GM12878 (cell line): ENCODE measurements at places on chromosomes 7 and 10. TPM values are rescaled to one million over a fixed set of nuclear protein-coding genes. Genes with fewer than 3 reads are reported as not detected.
A peak's percentile ranks its signal among the peaks of the same experiment; 100 is the strongest.

DNA sequence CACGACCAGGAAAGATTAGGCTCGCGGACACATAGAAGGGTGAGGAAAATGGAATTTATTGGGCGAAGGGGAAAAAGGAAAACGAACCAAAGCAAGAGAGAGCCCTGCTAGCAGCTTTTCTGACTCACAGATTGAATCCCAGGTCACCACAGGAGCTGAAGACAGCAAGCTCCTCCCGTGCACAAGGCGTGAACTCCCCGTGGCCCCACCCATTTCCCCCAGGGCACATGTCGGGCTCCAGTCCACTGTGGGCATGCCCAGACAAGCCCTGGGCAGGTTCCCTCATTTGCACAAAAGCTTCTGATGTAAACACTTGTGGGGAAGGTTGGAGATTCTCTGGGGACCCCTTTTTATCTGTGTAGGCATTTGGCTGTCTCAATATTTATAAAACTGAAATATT lies 582.4 kb downstream of the SUGCT start:
- no peaks in the 10 kb centered on the region for H3K36me3 ChIP-seq
- H3K4me1 ChIP-seq: no peaks in the 10 kb centered on the region
- H3K27me3 ChIP-seq: no peaks in the 10 kb centered on the region
- no peak for DNase-seq
- H3K4me3 ChIP-seq: no peak overlapping the region

DNA sequence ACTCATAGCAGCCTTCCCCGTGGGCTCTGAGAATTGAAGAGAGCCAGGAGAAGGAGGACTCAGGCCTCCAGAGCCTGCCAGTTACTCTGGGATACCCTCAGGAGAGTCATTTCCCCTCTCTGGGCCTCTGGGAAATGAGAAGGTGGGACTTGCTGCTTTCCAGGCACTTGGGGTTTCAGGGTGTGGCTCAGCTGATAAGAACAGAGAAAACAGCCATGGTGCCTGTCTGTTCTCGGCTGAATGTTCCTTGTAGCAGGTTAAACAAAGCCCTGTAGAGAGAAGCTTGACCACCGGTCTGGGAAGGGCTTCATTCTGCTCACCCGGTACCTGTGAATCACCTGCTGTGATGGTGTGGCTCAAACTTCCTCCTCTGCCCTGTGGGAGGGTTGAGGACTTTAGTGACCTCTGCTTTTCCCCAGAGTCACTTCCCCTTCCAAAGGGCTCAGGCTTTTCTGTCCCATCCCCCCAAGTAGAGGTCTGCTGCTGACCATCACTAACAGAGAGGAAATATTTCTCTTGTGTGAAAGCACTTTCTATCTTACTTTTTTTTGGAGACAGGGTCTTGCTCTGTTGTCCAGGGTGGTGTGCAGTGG lies 212.4 kb upstream of the GALNT17 start:
- H3K27ac ChIP-seq: no peak overlapping the region
- H3K36me3 ChIP-seq: no peaks in the 10 kb centered on the region
- no peaks in the 10 kb centered on the region for H3K4me1 ChIP-seq
- H3K27me3 ChIP-seq: no peaks in the 10 kb centered on the region
- H3K4me3 ChIP-seq: no peak overlapping the region
- no peak for DNase-seq

DNA sequence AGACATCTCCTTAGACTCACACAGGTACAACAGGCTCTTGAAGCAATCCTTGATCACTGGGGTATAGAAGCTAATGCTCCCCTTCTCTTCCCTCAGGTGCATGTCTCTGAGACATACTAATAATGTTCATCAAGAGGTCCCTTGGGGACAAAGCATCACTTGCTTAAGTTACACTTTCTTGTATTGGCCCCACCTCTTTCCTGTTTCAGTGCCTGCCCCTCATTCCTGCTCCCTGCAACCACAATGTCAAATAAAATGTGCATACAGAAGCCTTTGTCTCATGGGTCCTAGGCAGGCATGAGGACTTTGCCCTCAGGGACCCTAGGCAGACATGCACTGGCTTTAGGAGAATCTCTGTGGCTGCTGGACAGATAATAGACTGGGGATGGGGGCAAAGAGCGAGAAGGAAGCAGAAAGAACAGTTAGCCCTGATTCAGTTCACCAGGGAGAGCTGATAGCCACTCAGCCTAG lies 175.0 kb upstream of the NPY start:
- no peak overlapping the region for H3K4me3 ChIP-seq
- no peaks in the 10 kb centered on the region for H3K4me1 ChIP-seq
- no peak overlapping the region for H3K27ac ChIP-seq
- H3K36me3 ChIP-seq: no peaks in the 10 kb centered on the region
- no peaks in the 10 kb centered on the region for H3K27me3 ChIP-seq
- no peak for DNase-seq

DNA sequence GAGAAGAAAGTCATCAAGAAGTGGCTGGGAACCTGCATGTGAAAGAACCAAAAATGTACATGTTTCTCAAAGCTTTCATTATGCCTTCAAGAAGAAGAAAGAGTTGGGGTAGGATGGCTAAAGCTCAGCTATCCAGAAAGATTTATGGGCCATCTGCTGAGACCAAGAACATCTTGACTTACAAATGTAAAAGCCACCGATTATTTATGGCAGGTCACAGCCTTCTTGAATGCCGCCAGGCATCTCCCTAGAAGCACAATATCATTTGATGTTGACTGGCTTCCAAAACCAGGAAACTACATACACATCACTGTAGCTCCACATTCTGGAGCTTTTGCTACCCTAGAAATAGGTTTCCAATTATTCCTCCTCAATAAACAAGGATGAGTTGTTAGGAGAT lies 254.2 kb upstream of the AOAH start:
- no peaks in the 10 kb centered on the region for H3K36me3 ChIP-seq
- H3K4me1 ChIP-seq: no peaks in the 10 kb centered on the region
- no peak overlapping the region for H3K27ac ChIP-seq
- no peaks in the 10 kb centered on the region for H3K27me3 ChIP-seq

- no peak overlapping the region for H3K4me3 ChIP-seq
- H3K27ac ChIP-seq: no peak overlapping the region
- H3K27me3 ChIP-seq: no peaks in the 10 kb centered on the region
- DNase-seq: no peak
Measured at GRCh38 chr10:124390471-124391187, 28.1 kb downstream of the OAT start.

- no peak overlapping the region for H3K4me3 ChIP-seq
- H3K27me3 ChIP-seq: no peaks in the 10 kb centered on the region
- no peak overlapping the region for H3K27ac ChIP-seq
- H3K36me3 ChIP-seq: 0 out of 2 replicates have a peak, but pooled peaks cover 3% of the 10 kb centered on the region
- peaks cover 5% of the 10 kb centered on the region; the same call in 1 of the 2 replicates for H3K4me1 ChIP-seq
- DNase-seq: no peak
Measured at GRCh38 chr7:132878204-132878919, 203.5 kb downstream of the CHCHD3 start.

DNA sequence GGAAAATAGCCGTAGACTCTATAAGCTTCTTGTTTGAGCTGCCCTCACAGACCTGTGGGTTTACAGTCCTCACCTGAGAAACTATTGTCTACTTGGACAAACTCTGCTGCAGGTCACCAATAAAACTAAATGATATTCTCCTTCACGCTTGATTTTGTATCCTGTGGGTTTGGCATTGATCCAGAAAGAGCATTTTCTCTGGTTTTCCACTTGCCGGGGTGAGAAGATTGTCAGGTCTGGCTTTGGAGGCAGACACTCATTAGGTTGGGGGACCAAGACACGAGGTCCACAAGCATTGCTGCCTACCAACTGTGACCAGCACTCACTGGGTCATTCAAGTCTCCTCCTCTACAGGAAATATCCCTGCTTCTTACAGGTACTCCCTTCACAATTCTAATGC lies 68.5 kb downstream of the CDC14C start:
- no peaks in the 10 kb centered on the region for H3K36me3 ChIP-seq
- H3K4me3 ChIP-seq: no peak overlapping the region
- no peak for DNase-seq
- H3K27ac ChIP-seq: no peak overlapping the region
- H3K27me3 ChIP-seq: no peaks in the 10 kb centered on the region

- no peak for DNase-seq
- H3K4me3 ChIP-seq: 0 out of 2 replicates have a peak overlapping the region, but pooled peaks have one; percentile 54
- H3K36me3 ChIP-seq: no peaks in the 10 kb centered on the region
- H3K27me3 ChIP-seq: no peaks in the 10 kb centered on the region
- no peak overlapping the region for H3K27ac ChIP-seq
Measured at GRCh38 chr7:2567679-2568278, 9.0 kb downstream of the IQCE start.

- no peaks in the 10 kb centered on the region for H3K27me3 ChIP-seq
- no peaks in the 10 kb centered on the region for H3K4me1 ChIP-seq
- H3K36me3 ChIP-seq: no peaks in the 10 kb centered on the region
- H3K27ac ChIP-seq: no peak overlapping the region
Measured at GRCh38 chr7:111911166-111911961, 294.8 kb downstream of the DOCK4 start.

- no peaks in the 10 kb centered on the region for H3K36me3 ChIP-seq
- H3K4me3 ChIP-seq: no peak overlapping the region
- no peaks in the 10 kb centered on the region for H3K4me1 ChIP-seq
- H3K27me3 ChIP-seq: no peaks in the 10 kb centered on the region
- no peak for DNase-seq
Measured at GRCh38 chr10:44202952-44203351, 181.9 kb downstream of the CXCL12 start.

DNA sequence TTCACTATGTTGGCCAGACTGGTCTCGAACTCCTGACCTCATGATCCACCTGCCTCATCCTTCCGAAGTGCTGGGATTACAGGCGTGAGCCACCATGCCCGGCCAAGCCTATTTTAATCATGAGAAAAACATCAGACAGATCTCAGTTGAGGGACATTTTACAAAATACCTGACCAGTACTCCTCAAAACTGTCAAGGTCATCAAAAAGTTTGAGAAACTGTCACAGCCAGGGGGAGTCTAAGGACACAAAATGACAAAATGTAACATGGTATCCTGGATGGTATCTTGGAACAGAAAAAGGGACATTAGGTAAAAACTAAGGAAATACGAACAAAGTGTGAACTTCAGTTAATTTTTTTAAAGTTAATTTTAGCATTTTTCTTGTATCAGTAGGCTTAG lies 219.8 kb upstream of the PPP1R3A start:
- H3K4me1 ChIP-seq: no peaks in the 10 kb centered on the region
- H3K36me3 ChIP-seq: no peaks in the 10 kb centered on the region
- H3K27ac ChIP-seq: no peak overlapping the region
- DNase-seq: no peak
- no peaks in the 10 kb centered on the region for H3K27me3 ChIP-seq
- no peak overlapping the region for H3K4me3 ChIP-seq

- no peak overlapping the region for H3K4me3 ChIP-seq
- no peak for DNase-seq
- no peak overlapping the region for H3K27ac ChIP-seq
- H3K36me3 ChIP-seq: no peaks in the 10 kb centered on the region
- H3K27me3 ChIP-seq: no peaks in the 10 kb centered on the region
- no peaks in the 10 kb centered on the region for H3K4me1 ChIP-seq
Measured at GRCh38 chr10:90007226-90007625, 305.8 kb downstream of the KIF20B start.

- no peaks in the 10 kb centered on the region for H3K36me3 ChIP-seq
- H3K27me3 ChIP-seq: no peaks in the 10 kb centered on the region; the same call in 1 of the 2 replicates
- no peak overlapping the region for H3K4me3 ChIP-seq
- no peak overlapping the region for H3K27ac ChIP-seq
- H3K4me1 ChIP-seq: no peaks in the 10 kb centered on the region
- no peak for DNase-seq
Measured at GRCh38 chr10:93458821-93459257, 23.3 kb downstream of the MYOF start.

GRCh38 chr7:22001345-22002004 lies 55.8 kb upstream of the CDCA7L start:
- no peaks in the 10 kb centered on the region for H3K36me3 ChIP-seq
- DNase-seq: peak; percentile 13
- no peaks in the 10 kb centered on the region for H3K4me1 ChIP-seq
- no peak overlapping the region for H3K4me3 ChIP-seq
- H3K27ac ChIP-seq: no peak overlapping the region

DNA sequence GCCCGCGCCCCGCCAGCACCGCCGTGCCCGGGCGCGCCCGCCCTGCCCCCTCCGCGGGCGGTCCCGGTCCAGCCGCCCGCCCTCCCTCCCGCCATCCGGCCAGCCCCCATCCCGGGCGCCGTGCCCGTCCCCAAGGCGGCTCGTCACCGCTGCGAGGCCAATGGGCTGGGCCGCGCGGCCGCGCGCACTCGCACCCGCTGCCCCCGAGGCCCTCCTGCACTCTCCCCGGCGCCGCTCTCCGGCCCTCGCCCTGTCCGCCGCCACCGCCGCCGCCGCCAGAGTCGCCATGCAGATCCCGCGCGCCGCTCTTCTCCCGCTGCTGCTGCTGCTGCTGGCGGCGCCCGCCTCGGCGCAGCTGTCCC lies at the start of gene HTRA1:
Gene HTRA1 (plus strand): TSS at position 187 of the 362 bp plus-strand sequence. CDS start 100 bp downstream, at position 287.
- no peak within 1 kb of the TSS for H3K27ac ChIP-seq
- no peaks in the 10 kb centered on the region for H3K36me3 ChIP-seq
- no peak within 1 kb of the TSS for H3K4me3 ChIP-seq
- H3K27me3 ChIP-seq: peaks cover 14% of the 10 kb centered on the region

DNA sequence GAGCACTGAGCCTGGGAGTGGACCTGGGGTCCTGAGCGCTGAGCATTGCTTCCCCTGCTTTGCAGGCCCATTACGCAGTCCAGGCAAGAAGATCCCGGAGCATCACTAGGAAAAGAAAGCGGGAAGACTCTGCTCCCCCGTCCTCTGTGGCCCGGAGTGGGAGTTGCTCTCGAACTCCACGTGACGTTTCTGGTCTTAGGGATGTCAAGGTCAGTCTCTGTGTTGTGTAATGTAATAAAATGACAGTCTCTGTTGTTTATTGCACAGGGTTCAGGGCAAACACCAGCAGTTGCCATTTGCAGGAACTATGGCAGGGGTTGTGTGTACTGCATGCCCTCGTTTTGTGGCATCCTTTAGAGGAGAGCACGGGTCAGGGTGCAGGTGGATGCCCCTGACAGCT lies 10.0 kb downstream of the IDI2 start:
- no peaks in the 10 kb centered on the region for H3K27me3 ChIP-seq
- H3K27ac ChIP-seq: no peak overlapping the region
- H3K4me3 ChIP-seq: no peak overlapping the region
- H3K36me3 ChIP-seq: peaks cover 27% of the 10 kb centered on the region; the same call in 1 of the 2 replicates

GRCh38 chr7:65832281-65832680 lies 40.6 kb upstream of the VKORC1L1 start:
- no peaks in the 10 kb centered on the region for H3K27me3 ChIP-seq
- no peak overlapping the region for H3K27ac ChIP-seq
- no peaks in the 10 kb centered on the region for H3K4me1 ChIP-seq
- DNase-seq: no peak
- peaks cover 4% of the 10 kb centered on the region; the same call in 1 of the 2 replicates for H3K36me3 ChIP-seq
- H3K4me3 ChIP-seq: no peak overlapping the region

- H3K4me1 ChIP-seq: no peaks in the 10 kb centered on the region
- no peak for DNase-seq
Measured at GRCh38 chr10:68221196-68221595, 10.7 kb downstream of the ATOH7 start.

- DNase-seq: no peak
- H3K27ac ChIP-seq: no peak overlapping the region
- no peak overlapping the region for H3K4me3 ChIP-seq
- H3K36me3 ChIP-seq: no peaks in the 10 kb centered on the region
- H3K27me3 ChIP-seq: no peaks in the 10 kb centered on the region
Measured at GRCh38 chr10:23496727-23497126, 57.9 kb downstream of the OTUD1 start.

GRCh38 chr7:136405931-136406777 lies 429.0 kb upstream of the MTPN start:
- H3K27me3 ChIP-seq: no peaks in the 10 kb centered on the region
- DNase-seq: no peak
- no peak overlapping the region for H3K27ac ChIP-seq

The HK1 gene
- total RNA-seq: 66.8 and 74.0 TPM in 2 replicates

The ELFN1 gene
- not detected in 2 replicates for total RNA-seq

The PTPRZ1 gene
- total RNA-seq: 0.21 TPM in 1 of 2 replicates, not detected in the other

The FAM13C gene
- 0.13 TPM in 1 of 2 replicates, not detected in the other for total RNA-seq

The NPY4R gene
- not detected in 2 replicates for total RNA-seq

The ZWINT gene
- 96.9 and 98.7 TPM in 2 replicates for total RNA-seq

The NRG3 gene
- 0.41 and 0.45 TPM in 2 replicates for total RNA-seq

The PHKG1 gene
- total RNA-seq: 0.64 and 0.82 TPM in 2 replicates
